ENCODE measurements at places on chromosomes 6 and 20.

DNA sequence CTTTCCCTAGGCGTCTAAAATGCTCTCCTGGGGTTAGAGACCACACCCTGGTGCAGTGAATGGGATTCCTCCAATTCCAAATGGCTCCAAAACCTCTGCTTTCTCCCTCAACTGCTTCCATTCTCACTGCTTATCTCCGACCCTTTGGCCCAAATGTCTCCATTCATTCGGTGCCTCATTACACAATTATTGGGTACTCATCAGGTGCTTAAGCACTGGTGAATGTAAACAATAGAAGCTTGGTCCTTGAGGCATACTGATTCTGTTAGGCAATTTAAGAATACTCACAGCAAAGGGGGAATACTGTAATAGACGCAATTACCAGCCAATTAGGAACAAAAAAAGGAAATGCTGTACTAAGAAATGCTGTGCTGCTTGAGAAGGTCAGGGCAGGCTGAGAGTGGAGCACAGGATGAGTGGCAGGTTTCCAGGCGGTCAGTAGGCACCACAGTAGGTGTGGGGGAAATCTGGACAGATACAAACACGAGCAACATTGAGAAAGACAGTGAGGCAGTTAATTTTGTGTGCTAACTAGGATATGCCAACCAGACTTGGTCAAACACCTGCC lies 23.0 kb downstream of the GMDS start:
- peak; percentile 31 for DNase-seq

- peak; percentile 99 for DNase-seq
These were observed 79.4 kb upstream of the SCAF8 start for GRCh38 chr6:154653853-154654252.

GRCh38 chr6:55636406-55637102 lies 57.6 kb upstream of the HMGCLL1 start:
- peak; percentile 53 for DNase-seq

GRCh38 chr20:55273149-55273548 lies 732.2 kb downstream of the CBLN4 start:
- DNase-seq: peak; percentile 11

DNA sequence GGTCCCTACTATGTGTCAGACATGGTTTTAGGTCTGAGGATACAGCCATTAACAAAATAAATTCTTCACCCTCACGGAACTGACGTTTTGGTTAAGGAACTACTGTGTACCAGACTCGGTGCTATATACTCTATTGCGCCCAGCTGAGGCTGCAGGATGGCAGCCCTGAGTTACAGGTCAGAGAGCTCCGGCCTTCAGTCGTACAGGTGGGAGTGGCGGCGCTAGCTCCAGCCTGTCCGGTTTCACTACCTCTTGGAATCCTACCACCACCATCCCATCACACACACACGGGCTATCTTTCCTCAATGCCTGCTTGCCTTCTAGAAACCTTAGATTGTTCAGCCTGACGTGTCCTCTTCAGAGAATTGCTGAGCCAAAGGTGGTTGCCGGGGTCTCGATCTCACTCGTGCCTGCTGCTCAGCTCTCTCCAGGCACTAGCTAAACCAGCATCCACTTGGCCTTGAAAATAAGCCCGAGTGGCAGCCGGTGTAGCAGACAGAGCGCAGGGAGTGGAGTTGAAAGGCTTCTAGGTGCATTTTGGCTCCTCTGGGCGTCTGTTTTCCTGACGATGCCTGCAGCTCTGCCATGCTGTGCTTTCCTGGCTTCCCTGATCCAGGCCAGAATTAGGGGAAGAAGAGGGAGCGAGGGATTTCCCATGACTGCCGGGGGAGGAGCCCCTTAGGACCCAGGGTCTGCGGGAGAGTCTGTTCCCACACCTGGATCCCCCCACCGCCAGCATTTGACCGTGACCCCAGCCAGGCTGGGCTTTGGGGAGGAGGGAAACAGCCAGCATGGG lies 1.1 kb upstream of the TCF15 start:
- no peak for DNase-seq

DNA sequence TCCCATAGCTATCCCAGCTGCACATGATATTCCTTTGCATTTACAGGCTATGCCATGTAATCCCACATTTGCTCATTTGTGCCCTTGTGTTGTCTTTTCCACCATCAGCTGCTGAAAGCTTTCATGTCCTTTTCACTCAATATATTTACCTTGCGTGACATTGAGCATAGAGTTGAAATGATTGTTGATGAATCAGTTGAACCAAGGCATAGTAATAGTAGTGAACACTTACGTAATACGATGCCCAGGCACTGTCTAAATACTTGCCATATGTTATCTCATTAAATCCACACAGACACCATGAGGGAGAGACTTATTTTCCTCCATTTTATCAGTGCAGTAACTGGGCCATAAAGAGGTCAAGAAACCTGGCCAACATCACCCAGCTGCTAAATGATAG lies 13.1 kb downstream of the RNF8 start:
- no peak for DNase-seq

GRCh38 chr20:2301164-2301622 lies 5.4 kb downstream of the TGM3 start:
- DNase-seq: peak; percentile 86

Data from renal cortical epithelial cell (primary cell).